ENCODE measurements at places on chromosomes 13 and 19. TPM values are rescaled to one million over a fixed set of nuclear protein-coding genes. Genes with fewer than 3 reads are reported as not detected.

Gene KIR2DL4
- total RNA-seq = not detected

Gene ERVK3-1
- 20.0 TPM for total RNA-seq

Gene CYP2F1
- total RNA-seq = not detected

Gene HSD17B14
- total RNA-seq = 1.9 TPM

Gene ACTMAP
- total RNA-seq = 5.2 TPM

Gene SHD
- not detected for total RNA-seq

Gene GJB2
- 0.38 TPM for total RNA-seq

Gene ERICH4
- not detected for total RNA-seq

Gene NTN5
- not detected for total RNA-seq

Gene ZNF610
- total RNA-seq = 3.0 TPM
